Activated CD4-positive, alpha-beta memory T cell treated with anti-CD3 and anti-CD28 coated beads, Interleukin-2, amount 10 ng/mL, durations not matched to agents 7 days and 5 days (primary cell): ENCODE measurements at places on chromosomes 12 and 14.

DNA sequence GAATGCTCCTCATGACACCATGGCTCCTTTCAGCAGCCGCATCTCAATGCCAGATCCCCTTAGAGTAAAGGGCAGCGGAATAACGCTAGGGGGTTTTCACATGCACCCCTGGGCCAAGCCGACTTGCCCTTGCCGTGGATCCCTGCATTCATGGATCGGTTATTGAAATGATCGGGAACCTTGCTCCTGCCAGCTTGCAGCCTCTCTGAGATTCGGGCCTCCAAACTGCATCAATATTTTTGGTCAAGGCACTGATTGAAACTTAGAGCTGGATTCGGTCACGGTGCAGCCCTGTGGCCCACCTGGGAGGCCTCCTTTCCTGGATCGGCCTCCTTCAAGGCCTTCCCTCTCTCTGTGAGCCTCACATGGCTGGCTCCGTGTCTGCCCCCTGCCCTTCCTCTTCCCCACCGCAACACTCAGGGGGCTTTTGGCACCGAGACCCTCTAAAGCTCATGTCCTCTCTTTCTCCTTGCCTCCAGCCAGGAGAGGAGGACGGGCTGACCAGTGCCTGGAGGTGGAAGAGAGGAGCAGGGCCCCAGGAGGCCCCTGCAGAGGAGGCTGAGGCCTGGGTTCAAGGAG is 1.8 kb downstream of the PTPN6 start:
- DNase-seq: no peak

DNA sequence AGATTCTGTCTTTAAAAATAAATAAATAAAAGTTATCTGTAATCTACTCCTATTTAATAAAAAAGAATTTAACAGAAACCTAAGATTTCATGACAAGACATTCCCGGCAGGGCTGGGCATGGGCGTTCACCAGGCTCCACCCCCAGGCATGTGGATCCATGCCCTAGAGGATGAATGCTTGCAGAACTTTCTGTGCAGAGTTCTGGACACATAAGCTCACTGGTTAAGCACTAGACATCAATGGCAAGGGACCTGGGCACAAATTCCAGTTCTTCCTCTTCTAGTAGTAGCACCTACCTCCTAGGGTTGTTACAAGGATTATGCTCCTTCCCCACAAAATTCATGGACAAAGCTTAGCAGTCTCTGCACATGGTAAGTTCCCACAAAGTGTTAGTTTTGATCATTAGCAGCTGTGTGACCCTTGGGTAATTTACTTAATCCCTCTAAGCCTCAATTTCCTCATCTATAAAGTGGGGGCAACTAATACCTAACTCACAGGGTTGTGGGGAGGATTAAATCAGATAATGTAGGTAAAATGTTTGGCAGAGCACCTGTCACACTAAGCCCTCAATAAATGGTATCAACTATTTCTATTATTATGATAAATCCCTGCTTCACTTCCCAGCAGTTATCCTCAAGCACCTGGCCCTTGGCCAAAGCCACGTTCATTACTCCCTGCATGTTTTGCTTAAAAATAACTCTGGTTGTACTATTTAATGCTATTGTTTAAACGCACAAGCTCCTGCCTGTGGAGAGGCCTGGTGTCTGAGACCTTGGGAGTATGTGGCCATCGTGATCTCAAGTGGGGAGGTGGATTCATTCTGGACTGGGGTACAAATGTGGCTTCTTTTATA is 9.8 kb downstream of the GALNT6 start:
- DNase-seq: no peak

- no peak for DNase-seq
These were observed 16.1 kb upstream of the KRT80 start for GRCh38 chr12:52207895-52208294.

DNA sequence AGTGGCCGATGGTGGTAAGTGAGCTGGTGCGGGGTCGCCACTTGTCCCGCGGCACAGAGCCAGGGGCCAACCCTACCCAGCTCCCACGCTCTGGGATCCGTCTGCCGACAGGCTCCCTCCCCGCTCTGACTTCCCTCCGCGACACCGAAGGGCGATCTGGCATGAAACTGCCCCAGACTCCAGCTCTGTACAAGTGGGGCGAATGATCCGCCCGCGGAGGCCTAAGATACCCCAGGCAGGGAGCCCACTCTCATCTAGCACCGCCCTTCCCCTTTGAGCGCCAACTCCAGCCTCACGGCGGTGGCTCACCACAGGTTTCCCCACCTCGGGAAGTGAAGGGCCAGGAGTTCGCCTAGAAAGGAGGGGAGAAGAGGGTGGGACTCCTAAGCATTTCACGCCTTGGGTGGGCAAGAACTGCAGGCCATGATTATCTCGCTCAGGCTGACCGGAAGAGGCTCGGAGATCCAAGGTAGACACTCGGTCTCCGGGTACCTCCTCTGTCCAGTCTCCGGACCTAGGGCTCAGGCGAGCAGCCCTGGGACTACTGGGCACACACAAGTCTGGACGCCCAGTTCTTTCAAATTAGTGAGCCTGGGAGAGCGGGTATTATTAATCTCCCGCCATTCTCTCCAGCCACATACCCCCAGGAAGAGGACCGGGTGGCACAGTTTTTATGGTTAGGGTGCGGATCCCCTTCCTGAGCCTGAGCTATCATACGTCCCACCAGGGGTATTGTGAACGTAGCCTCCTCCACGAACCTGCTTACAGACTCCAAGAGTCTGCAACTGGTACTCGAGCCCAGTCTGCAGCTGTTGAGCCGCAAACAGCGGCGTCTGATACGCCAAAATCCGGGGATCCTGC is 849 bp downstream of the WNT1 start:
- no peak for DNase-seq
